Calu3 (cell line): ENCODE measurements at places on chromosomes 6 and 20.

DNA sequence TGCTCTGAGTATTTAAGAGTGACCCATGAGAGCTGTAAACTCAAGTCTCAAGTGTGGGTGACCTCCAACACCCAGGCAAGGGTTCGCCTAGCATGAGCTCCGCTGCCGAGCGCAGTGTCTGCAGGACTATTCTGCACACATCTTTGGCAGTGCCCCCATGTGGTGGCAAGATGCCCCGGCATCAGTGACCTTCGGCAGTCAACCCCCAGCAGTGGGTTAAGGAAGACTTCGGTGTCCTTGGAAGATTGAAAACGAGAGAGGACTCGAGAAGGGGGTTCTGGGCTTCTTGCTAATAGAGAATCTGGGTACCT is 43.1 kb downstream of the RBM38 start:
- no peak for DNase-seq

GRCh38 chr6:125922322-125922860 is 34.2 kb upstream of the HINT3 start:
- no peak for DNase-seq

DNA sequence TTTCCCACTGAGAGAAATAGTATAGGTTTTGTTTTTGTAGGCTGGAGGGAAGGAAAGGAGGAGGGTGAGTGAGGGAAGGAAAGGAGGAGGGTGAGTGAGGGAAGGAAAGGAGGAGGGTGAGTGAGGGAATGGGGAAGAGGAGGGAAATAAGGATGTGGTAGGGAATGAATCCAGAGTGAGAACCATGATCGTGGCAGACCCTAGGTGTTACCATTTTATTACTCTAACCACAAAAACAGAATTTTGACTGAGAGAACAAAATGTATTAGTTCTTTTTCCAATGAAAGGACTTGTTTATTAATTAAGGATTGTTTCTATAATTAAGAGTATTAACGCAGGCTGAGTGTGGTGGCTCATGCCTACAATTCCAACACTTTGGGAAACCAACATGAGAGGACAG is 16.4 kb downstream of the SSR1 start:
- DNase-seq, result no peak

DNA sequence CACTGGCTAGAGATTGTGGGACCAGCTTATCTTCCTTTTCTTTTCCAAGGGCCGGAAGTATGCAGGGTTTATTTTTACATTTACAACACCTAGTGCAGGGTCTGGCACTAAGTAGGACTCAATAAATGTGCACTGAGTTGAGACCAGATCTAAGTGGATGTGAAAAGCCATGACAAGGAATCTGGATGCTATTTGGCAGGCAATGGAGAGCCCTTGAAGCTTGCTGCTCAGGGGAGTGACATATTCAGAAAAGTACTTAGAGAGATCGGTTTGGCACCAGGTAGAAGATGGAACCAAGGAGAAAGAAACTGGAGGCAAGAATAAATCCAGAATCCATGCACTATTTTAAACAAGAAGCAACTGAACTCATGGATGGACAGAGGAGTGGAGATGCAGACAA is 815.8 kb downstream of the MAFB start:
- no peak for DNase-seq

- peak; percentile 71 for DNase-seq
Measured at GRCh38 chr6:3808759-3809514, 40.2 kb upstream of the FAM50B start.

GRCh38 chr6:107578642-107579341 is 88.9 kb downstream of the SOBP start:
- no peak for DNase-seq

DNA sequence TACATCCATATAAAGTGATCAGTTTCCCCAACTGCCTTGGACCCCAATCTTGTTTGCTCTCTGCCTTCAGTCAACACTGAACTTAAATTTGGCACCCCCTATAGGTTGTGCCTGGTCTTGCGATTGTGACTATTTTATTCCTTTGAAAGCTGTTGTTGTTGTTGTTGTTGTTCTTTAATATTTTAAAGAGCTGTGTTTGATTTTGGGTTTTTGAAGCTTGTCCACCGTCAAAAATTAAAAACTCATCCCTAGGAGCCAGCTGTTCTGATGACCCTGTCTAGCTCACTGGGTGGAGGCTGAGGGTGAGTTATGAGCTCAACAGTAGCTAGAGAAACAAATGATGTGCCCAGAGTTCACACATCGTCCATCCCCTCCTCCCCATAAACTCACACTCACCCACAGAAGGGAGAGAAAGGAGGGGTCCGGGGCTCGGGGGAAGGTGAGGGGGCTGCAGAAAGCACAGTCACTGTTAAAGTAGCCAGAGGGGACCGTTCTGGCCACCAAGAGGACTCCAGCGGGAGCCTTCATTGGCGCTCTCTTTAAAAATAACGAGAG is 4.0 kb downstream of the SIM1 start:
- DNase-seq, result peak; percentile 23

DNA sequence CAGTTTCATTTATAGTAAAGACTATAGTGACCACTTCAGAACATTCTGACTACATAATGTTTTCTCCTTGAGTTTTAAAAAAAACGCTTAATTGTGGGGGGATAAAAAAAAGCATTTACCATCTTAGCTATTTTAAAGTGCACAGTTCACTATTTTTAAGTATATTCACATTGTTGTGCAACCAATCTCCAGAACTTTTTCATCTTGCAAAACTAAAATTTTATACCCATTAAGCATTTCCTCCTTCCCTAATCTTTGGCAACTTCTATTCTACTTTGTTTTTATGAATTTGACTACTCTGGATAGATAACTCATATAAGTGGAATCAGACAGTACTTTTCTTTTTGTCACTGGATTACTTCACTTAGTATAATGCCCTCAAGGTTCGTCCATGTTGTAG is 62.3 kb downstream of the FKBP5 start:
- no peak for DNase-seq

DNA sequence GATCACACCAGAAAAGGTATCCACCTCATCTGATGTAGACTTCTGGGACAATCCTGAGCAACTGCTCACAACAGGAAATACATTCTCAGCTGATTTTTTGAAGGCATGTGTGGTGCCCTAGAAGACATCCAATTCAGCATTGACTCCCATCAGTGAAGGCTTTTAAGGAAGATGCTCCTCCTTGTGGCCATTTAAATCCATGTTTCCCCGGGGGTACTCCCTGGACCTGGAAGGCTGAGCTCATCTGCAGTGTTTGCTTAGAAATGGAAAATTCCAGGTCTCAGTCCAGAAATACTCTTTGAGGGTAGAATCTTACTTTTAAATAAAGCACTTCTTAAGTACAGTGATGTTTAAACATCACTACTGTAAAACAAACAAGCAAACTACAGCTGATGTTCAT is 195.5 kb upstream of the PDE10A start:
- DNase-seq, result no peak

GRCh38 chr6:27871924-27872638 is 40.1 kb downstream of the OR2B2 start:
- DNase-seq, result peak; percentile 84

DNA sequence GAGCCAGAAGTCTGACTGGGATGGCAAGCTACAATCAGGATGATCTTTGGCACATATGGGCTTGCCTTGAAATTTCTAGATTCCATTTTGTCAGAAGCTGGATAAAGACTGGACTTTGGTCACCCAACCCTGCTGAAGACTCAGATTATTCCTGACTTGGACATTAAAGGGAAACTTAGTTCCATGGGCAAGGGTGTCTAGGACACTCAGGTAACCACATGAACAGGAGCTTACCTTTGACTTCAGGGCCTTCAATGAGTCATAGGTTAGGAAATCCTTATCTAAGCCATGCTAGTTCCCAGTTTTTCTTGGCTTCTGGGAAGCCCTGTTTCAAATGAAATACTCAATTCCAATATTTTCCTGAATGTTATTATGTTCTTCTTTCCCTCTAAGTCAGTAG is 28.5 kb upstream of the IFNGR1 start:
- DNase-seq, result no peak

DNA sequence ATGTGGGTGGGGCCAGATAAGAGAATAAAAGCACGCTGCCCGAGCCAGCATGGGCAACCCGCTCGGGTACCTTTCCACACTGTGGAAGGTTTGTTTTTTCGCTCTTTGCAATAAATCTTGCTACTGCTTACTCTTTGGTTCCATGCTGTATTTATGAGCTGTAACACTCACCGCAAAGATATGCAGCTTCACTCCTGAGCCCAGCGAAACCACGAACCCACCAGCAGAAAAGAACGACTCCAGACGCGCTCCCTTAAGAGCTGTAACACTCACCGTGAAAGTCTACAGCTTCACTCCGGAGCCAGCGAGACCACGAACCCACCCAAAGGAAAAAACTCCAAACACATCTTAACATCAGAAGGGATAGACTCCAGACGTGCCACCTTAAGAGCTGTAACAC is 76.7 kb downstream of the TFAP2A start:
- DNase-seq, result no peak

DNA sequence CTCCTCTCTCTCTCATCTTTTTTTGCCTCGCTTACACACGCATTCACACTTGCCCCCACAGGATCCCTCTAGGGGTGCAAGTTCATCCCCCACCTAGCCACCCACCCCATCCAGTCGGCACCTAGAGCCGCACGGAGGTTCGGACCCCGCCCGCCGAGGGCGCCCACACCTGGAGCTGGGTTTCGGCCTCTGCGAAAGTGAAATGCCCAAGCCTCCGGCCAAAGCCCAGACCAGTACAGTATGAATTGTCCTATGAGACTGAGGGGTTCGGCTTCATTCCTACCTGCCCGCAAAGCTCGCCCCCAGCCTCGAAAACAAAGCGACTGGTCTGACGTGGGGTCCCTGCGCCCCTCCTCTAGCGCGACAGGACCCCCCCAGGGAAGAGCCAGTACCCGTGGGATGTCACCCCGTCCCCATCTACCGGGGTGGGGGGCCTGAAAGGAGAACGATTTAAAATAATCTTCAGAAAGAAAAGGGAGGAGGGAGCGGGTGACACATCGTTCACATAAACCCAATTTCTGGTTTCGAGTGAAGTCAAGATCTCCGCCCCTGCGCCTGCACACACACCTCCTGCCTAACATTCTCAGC is 1.5 kb downstream of the TFAP2A start:
- peak; percentile 16 for DNase-seq

GRCh38 chr20:52965819-52966218 is 6.3 kb upstream of the TSHZ2 start:
- no peak for DNase-seq

DNA sequence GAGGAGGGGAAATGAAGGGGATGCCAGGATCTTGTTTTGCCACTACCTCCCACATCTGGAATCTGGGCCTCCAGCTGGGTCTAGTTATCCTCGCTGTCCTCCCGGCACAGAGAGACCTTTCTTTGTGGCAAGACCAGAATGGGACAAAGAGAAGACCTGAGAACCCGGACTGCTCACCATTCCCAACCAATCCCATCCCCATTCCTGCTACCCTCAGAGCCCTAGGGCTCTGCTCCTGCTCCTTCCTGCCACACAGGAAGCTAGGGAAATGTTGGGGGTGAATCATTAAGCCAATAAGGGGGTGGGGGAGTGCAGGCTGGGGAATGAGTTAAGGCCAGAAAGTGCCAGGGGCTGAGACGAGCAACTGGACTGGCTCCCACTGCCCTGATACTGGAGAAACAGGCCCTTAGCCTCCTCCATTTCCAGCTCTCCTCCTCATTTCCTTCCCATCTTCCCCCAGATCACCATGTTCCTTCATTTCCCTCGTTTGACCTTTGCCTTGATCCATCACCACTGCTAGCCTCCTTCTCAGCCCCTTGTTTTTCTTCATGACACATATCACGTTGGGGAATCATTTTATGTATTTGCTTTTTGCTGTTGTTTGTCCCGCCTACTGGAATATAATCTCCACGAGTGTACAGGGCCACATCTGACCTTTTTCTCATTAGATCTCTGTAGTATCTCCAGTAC is 4.6 kb upstream of the IER3 start:
- peak; percentile 58 for DNase-seq

DNA sequence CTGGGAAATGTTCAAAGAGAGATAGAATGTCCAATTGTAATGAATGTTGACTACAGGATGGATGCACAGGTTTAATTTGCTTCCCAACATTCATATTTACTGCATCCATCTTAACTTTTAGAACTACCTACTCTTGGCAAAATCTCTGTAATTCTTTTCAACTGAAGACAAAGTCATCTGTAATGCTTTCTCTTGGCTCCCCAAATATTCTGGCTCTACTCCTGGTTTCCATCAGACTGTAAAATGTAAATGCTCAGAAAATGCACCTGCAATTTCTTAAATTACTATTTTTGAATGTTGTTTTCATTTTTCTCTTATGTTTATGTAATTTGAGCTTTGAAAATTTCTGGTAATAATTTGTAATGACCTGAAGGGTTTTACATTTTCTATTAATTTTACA is 480.8 kb upstream of the IMPG1 start:
- DNase-seq, result no peak
